ENCODE measurements at places on chromosomes 3 and 15.

DNA sequence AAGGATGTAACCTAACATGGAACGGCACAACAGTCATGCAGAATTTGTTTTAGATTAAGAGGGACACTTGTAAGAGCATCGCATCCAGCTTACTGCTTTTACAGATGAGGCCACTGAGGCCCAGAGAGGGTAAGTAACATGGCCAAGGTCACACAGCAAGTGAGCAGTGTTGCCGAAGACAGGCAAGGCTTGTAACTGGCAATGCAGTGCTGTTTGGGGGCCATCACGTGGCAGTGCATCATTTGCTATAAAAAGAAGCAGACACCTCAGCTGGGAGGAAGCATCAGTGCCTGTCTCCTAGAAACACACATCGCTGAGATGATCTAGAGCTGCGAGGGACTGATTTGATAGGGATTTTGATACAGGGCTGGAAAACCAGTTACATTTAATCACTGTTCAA is 108.2 kb upstream of the PROK2 start:
- no peak for DNase-seq

DNA sequence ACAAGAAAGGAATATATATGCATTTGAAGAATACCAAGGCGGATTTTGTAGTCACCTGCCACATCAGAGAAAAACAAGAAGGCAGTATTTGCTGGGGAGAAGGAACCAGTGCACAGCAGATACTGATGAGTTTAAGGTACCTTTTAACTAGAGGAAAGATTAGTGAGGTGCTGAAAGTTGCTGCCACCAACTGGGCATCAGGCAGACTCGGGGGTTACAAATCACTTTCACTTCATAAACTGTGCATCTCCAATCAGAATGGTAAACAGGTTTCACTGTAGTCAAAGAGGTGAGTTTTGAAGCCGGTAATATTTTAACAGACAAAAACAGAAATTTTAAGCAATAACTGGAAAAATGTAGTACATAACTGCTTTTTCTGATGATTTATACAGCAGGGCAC is 4.1 kb downstream of the FBN1 start:
- DNase-seq: no peak

GRCh38 chr3:172179680-172180399 is 140.5 kb downstream of the FNDC3B start:
- no peak for DNase-seq

DNA sequence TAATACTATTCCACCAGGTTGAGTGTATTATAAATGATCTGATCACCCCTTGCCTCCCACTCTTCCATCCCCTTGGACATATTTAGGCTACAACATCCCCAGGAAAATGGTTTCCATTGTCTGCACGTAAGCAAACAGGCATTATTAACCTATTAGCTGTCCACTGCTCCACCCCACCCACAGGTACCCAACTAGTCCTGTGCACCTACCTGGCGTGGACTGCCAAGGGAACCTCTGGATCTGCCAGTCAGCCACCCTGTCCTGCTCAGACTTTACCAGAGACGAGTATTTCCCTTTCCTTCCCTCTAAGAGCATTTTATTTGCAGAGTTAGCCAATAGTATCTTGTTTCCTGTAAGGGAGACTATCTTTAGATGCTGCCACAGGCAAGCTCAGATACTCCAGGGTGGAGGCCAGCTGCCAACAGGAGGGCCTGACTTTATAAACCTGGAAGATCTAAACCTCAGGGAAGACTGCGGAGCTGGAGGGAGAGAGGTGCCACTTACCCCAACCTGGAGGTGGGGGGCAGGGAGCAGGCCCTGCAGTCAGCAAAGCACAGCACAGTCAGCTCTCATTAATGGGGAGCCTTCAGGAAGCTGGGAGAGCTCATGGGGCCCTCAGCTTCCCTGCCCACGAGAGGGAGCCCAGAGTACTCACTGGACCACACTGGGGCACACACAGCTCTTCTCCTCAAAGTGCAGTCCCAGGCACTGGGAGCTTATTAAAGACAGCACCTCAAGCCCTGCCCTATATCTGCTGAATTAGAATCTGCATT is at the start of gene CX3CR1:
CX3CR1 (minus strand) TSS at position 292 of the 773 bp plus-strand sequence. CDS start 13,527 bp downstream, outside the sequence.
- no peak for DNase-seq

DNA sequence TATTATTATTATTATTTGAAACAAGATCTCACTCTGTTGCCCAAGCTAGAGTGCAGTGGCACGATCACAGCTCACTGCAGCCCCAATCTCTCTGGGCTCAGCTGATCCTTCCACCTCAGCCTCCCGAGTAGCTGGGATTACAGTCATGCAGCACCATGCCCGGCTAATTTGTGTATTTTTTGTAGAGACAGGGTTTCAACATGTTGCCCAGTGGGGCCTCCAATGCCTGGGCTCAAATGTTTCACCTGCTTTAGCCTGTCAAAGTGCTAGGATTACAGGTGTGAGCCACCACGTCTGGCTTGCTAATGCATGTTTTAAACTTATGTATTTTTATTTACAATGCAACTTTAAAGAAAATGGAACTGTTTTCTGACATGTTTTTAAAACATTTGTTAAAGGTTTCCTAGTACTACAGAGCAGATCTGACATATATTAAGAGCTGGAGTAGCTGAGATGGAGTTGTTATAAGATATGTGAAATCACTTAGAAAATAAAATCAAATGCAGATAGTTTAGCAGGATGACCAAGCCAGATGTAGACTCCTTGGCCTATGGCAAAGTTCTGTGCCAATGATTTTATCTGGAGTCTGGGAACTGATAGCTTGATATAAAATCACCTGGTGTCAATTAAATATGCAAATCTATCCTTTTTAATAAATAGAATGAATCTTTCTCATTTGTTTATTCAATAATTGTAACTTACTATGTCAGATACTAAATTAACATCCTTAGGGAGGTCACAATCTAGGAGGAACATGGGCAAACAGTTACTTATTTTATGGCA is 310.1 kb upstream of the NAALADL2 start:
- no peak for DNase-seq

- no peak for DNase-seq
These were observed 155.6 kb downstream of the TIGIT start for GRCh38 chr3:114449271-114450007.

GRCh38 chr3:97970956-97971620 is 1.1 kb downstream of the RIOX2 start:
- DNase-seq: no peak

GRCh38 chr3:13500133-13500885 is 20.2 kb downstream of the HDAC11 start:
- DNase-seq: no peak

DNA sequence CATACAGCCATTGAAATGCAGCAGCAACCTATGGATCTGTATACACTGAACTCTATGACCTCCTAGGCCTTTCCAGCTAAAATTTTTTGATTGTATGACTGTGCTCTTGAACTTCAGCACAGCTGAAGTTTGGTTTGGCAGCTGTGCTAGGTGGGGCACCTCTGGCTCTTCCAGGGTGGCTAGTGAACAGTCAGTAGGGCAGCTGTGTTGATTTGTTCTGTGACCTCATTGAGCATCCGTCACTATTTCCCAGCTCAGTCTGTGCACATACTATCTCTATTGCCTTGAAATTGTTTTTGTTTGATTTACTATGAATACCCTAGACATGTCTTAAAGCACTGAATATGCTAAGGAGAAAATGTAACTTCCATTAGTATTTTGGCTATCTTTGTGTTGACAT is 363.2 kb upstream of the NAALADL2 start:
- DNase-seq: no peak

GRCh38 chr3:175192536-175192935 is 333.4 kb downstream of the NAALADL2 start:
- no peak for DNase-seq

- DNase-seq: no peak
These were observed 48.4 kb downstream of the GBE1 start for GRCh38 chr3:81713031-81713430.

- no peak for DNase-seq
These were observed 55.6 kb downstream of the TMEM45A start for GRCh38 chr3:100548053-100548452.

GRCh38 chr3:66386011-66386924 is 114.6 kb downstream of the LRIG1 start:
- no peak for DNase-seq

DNA sequence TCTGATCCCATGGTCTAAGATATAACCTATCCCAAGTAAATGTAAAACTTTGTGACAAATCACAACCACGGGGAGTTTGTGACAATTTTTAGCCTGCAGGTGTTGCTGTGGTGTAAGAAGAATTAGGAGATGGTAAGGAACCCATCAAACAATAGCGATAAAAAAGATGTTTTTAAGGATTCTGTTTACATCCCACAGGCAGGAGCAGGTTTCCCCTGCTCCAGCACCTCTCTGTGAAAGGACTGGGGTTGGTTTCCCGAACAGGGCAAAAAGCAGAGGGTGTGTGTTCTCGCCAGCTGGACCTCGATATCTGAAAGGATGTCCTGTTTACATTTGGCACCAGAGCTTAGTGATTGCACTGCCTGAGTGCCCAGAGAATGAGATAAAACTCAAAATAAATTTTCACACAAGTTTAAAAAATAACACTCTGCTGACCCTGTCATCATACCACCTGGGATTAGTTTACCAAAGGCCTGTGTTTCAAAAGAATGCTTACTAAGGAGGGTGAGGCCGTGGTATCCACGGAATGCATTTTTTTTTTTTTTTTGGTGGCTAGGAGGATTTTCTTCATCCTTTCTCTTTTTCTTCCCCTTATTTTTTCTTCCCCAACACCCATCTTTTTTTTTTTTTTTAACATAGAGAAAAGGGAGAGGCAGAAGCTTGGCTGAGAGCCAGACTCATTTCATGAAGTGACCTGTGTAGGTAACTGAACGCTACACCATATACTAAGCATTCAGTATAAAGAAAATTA is 151.8 kb upstream of the DPH6 start:
- DNase-seq: no peak

DNA sequence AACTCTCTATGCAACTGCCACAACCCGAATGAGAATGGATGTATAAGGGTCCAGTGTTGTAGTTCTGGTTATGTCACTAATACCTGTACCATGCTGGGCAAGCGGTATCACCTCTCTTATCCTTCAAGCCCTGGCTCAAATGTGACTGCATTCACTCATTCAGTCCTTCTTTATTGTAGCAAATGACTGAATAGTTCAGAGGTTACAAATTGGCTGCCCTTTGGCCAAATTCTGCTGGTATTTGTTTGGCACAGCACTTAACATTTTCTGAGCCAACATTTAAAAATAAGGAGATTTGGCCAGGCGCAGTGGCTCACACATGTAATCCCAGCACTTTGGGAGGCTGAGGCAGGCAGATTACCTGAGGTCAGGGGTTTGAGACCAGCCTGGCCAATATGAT is 47.5 kb downstream of the DLEC1 start:
- no peak for DNase-seq

GRCh38 chr3:4739289-4740236 is 239.7 kb upstream of the BHLHE40 start:
- no peak for DNase-seq

- DNase-seq: no peak
These were observed 30.4 kb downstream of the MGA start for GRCh38 chr15:41690636-41691035.

DNA sequence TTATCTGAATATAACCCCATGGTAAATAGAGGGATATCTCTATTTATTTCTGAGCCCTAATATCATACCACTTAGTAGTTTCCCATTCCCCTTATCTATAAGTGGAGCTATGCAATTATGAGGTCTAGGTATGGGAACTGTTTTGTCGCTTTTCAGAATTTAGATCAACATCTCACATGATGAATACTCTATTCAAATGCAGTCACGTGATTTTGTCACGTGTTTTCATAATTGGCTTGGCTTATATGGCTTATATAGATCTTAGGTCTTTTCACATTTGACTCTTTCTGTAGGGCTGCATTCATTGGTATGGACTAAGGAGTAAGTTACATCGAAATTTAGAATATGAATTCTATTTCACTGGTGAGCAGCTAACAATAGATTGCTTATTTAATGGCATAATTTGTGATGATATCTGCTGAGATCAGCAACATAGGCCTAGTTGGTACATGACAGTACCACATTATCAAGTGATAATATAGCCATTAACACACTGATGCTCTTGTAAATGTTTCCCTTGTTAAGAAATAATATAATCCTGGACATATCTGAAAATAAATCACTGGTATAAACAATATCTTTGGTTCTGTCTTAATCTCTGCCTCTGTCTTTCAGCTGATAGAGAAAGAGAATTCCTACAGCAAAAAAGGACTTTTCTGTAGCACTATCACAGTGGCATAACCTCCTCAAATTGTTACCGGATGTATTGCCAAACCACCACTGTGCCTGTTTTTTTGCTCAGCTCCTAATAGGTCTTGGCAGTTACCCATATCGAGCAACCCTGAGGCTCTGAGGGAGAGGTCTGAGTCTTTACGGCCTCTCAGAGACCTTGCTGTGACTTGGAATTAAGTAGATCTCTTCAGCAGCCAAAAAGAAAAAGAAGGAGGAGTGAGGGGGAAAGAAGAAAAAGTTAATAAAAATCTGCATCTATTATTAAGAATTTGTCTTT is 357.1 kb downstream of the ZPLD1 start:
- DNase-seq: no peak

GRCh38 chr3:159586571-159587202 is 401.9 kb upstream of the IL12A start:
- DNase-seq: no peak

DNA sequence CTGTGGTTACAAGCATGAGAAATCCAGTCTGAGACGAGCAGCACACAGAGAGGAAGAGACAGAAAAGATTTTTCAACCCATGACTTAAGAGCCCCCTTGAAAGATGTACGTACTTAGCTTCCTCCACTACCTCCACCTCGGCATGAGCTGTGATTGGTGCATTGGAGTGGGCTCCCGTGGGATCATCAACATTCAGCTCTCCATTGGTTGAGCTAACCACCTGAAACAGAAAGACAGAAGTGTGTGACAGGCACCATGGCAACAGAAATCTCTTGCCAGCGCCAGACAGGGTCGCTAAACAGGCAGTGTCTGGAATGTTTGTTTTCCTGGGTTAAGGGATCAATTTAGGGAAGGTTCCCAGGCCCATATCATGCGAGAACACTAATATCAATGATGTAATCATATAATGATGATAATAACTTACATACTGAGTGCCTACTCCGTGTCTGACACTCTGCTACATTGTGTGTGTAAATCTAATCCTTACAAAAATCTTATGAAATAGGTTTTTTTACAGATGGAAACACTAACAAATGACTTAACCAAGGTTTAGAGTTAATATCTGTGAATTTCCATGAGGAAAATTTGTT is 17.5 kb upstream of the PPIB start:
- no peak for DNase-seq

- no peak for DNase-seq
These were observed 163.3 kb upstream of the THBS1 start for GRCh38 chr15:39417366-39418134.

- DNase-seq: no peak
These were observed 219.4 kb upstream of the ROBO2 start for GRCh38 chr3:76820481-76820880.

GRCh38 chr3:108150200-108150599 is 59.4 kb upstream of the CD47 start:
- no peak for DNase-seq
